Cortex of kidney (tissue), 1 donor: ENCODE measurements at places on chromosomes 16 and 17.

- DNase-seq = no peak
Observed at GRCh38 chr17:57916925-57917858, 38.0 kb downstream of the CUEDC1 start.

DNA sequence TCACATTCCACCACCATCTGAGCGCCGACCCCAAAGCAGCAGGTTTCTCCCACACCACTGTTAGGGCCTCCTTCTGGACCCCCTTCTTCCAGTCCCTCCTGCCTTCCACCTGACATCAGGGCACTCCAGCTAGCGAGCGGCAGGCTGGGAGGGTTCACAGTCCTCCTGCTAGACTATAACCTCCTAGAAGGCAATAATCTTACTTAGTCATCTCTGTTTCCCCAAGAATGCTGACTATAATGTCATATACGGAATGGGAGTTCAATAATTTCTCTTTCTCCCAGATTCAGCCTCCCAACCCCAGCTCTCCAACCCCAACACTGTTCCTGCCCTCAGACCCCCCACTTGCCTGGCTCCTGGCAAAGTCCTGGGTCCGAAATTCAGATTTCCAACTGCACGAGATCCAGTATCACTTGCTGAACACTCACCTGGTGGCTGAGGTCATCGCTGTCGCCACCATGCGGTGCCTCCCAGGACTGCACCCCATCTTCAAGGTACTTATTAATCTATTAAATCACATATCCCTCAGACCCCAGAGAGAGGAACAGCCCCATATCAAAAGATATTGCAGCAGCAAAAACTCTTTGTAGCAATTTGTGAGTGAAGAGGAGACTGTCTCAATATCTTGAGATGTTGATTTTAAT is 5.6 kb downstream of the ALOX12 start:
- no peak for DNase-seq

DNA sequence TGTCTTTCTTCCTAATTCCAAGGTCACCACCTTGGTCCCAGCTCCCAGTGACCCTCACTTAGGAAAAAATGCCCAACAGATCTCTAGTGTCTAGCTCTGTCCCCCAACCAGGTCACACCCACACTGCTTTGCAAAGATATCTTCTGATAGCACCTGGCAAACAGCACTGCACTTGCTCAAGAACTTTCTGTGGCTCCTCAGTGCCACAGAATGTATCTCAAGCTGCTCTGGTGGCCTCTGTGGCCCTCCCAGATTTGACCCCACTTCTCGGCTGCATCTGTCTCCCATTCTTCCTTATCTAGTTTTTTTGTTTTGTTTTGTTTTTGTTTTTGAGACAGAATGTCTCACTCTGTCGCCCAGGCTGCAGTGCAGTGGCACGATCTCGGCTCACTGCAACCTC is 5.0 kb downstream of the ZNF688 start:
- DNase-seq = no peak

- DNase-seq = no peak
Observed at GRCh38 chr17:31609996-31610910, 218.8 kb downstream of the RAB11FIP4 start.

DNA sequence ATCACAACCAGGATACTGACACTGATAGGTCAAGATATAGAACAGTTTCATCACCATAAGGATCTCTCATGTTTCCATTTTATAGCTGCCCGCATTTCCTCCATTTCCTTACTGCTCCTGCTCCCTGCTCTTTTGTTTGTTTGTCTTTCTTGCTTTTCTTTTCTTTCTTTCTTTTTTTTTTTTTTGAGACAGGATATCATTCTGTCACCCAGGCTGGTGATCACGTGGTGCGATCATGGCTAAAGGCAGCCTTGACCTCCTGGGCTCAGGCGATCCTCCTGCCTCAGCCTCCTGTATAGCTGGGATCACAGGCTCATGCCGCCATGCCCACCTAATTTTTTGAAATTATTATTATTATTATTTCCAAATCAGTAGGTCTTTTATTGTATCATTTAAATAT is 31.7 kb downstream of the PRAC1 start:
- no peak for DNase-seq

DNA sequence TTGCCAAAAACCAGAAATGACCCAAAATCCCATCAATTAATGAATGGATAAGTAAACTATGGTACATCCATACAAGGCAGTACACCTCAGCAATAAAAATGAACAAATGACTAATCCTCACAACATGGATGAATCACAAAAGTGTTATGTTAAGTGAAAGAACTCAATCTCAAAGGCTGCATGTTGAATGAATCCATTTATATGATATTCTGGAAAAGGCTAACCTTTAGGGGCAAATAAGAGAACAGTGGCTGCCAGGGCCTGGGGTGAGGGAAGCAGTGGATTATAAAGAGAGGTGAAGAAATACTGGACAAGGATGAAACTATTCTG is 46.1 kb upstream of the MSI2 start:
- DNase-seq = no peak

DNA sequence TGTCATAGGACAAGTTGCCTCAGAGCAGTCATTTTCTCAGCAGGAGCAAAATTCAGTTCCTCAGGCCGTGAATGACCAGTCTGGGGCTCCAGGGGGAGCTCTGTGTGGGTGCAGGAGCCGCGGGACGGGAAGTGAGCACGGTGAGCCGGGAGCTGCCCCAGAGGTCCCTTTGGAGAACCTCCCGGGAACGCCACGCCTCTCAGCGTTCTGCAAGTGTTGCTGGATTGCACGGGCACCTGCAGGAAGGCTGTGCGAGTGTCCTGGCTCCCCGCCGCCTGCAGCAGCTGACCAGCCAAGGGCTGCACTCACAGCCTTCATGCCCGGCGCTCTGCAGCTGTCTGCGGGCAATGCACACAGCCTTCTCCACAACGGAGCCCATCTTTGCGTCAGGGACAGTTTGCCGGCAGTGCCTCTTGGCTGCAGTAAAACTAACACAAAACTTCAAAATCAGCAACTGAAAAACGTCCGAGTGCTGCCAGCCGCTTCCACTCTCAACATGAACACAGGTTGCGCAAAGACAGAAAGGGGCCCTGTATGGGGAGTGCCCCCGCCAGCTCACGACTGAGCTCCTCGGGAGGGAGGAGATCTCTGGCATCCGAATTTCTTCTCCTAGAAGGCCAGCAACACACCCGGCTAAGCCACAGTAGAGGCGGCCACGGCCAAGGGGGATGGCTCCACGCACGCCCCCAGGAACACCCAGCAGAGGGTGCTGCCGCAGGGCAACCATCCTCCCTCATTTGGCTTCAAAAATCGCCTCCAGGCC is 16.0 kb downstream of the NDUFAF8 start:
- no peak for DNase-seq

DNA sequence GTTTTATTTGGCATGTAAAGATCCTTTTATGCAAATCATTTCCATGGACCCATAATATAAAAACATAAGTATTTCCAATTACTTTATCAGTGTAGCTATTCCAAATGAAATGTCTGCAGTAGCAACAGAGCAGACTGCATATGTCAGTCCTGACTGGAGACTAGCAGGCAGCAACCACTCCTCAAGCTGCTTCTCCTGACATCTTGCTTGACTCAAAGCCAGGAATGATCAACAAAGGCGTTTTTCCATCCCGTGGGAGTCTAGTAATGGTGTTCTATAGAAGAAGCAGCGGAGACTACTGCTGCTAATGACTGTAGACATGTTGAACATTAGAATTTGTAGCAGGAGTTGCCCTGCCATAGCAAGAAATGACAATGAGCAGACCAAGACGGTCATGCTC is 73.2 kb upstream of the AKTIP start:
- DNase-seq = no peak

- no peak for DNase-seq
Observed at GRCh38 chr17:21705021-21705601, 12.8 kb downstream of the KCNJ18 start.

GRCh38 chr17:82003411-82004381 is 19.0 kb downstream of the CENPX start:
- DNase-seq = no peak

DNA sequence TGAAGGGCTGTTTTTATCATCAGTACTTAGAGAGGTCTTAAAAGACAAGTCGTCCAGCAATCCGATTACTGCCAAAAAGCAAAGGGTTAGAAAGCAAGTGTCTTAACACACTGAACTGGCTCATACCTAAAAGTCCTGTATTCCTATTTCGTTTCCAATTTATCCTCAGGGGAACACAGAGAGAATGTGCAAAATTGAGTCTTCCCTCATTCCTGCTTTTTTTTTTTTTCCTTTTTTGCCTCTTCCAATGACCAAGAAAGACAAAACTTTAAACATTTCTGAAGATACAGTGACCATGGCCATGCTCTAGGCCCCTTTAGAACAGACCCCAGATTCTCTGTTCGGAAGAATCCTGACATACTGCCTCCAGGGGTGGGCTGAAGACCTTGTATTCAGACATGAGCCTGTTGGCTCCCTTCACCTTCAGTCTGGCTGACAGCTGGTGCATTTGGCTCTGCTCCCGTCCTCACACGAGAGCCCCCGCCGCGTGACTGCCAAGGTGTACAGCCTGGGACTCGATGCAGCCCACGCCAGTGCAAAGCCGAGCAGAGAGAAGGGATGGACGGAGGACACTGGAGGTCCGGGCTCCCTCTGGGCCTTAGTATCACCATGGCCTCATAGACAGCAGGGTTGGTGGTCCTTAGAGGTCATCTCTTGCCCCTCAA is 47.0 kb downstream of the COTL1 start:
- DNase-seq = no peak

DNA sequence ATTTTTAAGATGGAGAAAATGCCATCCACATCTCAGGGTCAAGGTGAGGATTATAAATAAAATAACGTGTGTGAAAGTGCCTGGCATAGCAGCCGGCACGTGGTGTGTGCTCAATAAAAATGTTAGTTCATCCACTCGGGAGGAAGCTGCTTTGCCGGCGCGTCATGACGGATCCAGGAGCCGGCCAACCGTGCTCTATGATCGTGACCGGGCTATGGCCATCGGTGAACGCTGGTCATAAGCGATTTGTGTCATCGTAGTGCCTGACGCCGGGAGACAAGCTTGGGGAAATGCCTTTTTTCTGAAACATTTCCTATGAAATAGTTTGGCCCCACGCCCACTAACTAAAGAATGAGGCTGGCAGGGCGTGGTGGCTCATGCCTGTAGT is 74.0 kb downstream of the CMC2 start:
- DNase-seq = no peak

DNA sequence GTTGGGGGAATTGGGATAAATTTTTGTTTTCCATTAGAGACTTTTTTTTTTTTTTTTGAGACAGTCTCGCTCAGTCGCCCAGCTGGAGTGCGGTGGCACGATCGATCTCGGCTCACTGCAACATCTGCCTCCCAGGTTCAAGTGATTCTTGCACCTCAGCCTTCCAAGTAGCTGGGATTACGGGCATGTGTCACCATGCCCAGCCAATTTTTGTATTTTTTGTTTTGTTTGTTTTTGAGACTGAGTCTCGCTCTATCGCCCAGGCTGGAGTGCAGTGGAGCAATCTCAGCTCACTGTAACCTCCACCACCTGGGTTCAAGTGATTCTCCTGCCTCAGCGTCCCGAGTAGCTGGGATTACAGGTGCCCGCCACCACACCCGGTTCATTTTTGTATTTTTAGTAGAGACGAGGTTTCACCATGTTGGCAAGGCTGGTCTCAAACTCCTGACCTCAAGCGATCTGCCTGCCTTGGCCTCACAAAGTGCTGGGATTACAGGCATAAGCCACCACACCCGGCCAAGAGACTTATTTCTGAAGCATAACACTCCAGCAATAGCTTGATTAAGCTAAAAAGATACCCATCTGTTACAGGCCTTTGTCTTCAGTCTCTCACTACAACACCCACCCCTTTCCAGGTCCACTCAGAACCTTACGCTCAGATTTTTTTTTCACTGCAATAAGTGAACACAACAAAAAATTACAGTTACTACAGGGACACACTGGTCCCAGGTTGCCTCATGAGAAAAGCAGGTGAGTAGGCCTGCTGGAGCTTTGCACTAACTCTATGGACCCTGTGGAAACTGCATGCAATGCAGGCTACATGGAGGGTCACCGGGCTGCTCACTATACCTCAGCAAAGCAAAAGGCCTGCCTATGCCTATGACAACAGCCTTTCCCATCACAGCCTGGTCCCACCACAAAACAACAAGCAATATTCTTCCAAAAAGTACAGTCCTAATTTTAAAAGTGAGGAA is 34.6 kb downstream of the KANSL1 start:
- no peak for DNase-seq

- no peak for DNase-seq
Observed at GRCh38 chr17:40321524-40321929, 12.5 kb downstream of the RARA start.

GRCh38 chr16:16923479-16923878 is 544.5 kb downstream of the NPIPA7 start:
- no peak for DNase-seq

DNA sequence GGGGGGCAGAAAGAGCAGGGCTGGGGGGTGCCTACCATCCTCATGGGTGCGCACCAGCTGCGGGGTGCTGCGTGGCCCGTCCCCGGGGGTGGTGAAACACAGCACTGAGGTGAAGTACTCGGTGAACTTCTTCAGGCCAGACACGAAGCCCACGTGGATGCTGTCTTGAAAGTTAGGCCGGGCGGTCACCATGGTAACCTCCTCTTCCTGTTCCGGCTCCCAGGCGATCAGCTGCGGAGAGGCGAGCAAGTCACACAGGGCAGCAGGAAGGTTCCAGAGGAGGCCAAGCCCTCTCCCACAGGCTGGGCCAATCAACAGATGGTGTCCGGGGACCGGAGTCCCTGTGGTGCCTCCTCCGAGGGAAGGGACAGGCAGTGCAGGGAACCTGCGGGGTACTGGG is 90.1 kb upstream of the CDC42EP4 start:
- DNase-seq = no peak

GRCh38 chr16:55169780-55170179 is 154.2 kb upstream of the IRX6 start:
- no peak for DNase-seq

- no peak for DNase-seq
Observed at GRCh38 chr17:48814504-48814903, 2.5 kb downstream of the TTLL6 start.

DNA sequence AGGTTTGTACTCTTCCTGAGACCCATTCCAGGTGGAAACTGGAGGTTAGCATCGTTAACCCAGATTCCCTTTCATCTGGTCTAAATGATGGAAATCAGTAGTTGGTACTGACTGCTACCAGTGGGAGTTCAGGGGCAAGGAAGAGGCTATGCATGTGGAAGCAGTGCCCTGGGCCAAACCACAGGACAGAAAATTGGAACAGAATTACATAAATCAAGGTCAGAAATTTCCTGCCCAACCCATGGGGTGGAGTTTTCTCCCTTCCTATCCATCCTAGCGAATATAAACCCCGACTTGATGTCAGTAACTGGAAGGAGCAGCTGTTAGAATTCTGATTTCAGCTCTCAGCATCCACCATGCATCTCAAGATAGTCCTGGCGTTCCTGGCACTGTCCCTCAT is at the start of gene AOC2:
Gene AOC2 (plus strand): TSS at position 310 of the 400 bp plus-strand sequence. CDS start 47 bp downstream, at position 357.
- DNase-seq = no peak

- DNase-seq = no peak
Observed at GRCh38 chr16:53061701-53062159, 6.9 kb downstream of the CHD9 start.
